ENCODE measurements at places on chromosomes 6 and 20.

DNA sequence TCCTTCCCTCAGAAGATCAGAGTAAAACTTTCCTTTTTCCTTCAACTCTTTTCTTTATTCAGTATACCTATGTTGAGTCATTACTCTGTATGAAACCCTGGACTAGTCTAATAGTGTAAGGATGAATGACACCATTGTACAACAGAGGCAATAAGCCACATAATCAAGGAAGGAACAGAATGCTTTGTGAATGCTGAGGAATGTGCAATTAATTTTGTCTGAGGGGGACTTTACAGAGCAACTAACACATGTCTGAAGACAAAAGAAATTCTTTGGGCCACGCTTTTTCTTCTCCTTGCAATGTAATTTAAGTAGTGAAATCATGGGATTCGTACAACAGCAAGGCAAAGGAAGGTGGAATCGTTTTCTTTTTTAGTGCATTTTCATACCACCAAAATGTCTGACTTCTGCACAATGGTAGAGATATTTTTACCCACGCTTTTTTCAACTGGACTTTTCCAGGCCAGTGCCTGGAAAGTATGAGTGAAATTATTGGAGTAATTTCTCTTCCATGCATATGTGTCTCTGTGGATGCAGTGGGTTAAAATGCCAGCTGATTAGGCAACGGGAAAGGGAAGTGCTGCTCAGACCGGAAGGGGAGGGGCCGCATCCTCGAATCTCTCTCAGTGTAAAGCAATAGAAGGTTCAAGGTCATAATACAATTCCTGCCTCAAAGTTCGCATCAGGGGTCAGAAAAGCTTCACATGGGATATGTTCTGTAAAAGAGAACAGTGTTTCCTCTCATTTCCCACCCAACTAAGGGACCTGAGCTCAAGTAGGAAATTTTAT lies 89.9 kb upstream of the MTHFD1L start:
- DNase-seq = no peak

- no peak for DNase-seq
Observed at GRCh38 chr6:28537065-28537464, 11.4 kb downstream of the GPX5 start.

DNA sequence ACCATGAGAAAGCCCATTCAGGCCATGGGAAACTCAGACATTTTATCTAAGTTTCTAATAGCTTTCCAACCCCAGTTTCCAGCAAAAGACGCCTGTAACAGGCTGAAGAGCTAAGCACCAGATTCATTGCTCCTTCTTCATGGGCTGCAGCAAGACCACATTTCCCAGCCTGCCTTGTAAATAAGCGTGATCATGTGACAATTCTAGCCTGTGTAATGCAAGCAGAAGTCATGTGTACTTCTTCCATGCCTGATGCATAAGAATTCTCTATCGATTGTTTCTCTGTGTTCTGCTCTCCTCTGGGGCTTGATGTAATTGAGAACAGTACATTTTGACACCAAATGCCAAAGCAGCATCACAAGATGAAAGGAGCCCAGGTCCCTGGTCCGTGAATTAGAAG lies 6.8 kb downstream of the PCSK2 start:
- DNase-seq = no peak

- DNase-seq = peak; percentile 6
Observed at GRCh38 chr6:159180001-159180400, 10.8 kb downstream of the FNDC1 start.

DNA sequence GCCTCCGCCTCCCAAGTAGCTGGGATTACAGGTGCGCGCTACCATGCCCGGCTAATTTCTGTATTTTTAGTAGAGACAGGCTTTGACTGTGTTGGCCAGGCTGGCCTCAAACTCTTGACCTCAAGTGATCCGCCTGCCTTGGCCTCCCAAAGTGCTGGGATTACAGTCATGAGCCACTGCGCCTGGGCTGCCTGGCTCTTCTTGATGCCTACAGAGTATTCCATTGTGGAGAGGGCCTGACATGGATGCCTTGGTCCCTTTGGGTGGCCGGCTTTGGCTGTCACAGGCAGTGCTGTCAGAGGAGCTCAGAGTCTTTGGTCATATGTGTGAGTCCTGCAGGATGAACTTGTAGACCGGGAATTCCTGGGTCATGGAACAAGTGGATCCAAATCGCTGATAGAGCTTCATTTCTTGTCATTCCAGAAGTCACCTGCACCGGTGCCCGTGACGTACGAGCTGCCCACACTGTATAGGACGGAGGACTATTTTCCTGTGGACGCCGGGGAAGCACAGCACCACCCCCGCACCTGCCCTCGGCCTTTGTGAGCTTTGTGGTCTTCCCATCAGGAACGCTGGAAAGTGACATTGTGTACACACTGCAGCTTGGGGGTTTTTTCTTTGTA lies 55.1 kb downstream of the ADNP start:
- no peak for DNase-seq

GRCh38 chr6:50843842-50844241 lies 25.2 kb downstream of the TFAP2B start:
- DNase-seq = no peak

- no peak for DNase-seq
Observed at GRCh38 chr6:99490608-99491007, 24.6 kb downstream of the USP45 start.

DNA sequence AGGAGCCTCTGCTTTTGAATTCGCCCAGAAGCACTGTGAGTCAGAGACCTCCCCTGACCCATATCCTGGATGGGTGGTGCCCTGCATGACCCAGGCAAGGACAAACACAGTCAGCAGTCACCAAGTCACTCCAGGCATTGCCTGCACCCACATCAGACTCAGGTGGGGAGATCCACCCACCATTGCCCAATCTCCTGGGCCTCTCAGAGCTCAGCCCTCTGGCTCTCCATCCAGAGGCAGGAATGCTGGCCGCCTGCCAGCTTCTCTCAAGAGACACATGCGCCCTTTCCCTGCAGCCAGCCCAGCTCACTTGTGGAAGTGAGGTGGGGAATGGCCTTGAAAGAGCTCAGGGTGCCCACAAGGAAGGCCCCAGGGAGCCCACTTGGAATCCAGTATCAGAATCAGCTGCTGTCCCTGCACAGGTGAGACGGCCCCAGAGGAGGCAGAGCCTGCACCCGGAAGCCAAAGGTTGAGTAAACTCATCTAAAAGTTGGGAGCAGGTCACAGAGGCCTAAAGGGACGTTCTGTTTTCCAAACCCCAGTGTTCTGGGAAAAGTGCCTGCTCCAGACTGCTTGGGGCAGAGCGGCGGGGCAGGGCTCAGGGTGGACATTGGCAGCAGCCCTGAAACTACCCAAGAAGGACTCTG lies 129.8 kb downstream of the PREX1 start:
- DNase-seq = peak; percentile 48

DNA sequence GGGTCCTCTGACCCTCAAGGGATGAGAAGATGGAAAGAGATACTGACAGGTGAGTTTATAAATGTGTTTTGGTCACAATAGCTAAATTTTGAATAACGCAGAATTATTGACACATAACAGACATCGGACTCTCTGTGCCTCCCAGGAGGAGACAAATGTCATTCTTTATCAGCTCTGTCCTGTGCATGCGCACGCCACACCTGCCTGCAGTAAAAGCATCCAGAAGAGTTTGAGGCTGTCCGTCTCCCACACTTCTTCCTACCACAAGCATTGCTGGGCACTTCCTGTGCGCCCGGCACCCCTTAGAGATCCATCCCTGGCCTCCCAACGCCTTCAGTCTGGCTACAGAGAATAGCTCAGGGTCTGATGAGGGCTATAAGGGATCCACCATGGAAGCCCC lies 81.5 kb upstream of the CST7 start:
- no peak for DNase-seq

- no peak for DNase-seq
Observed at GRCh38 chr6:136639702-136640101, 89.5 kb upstream of the MAP7 start.

- DNase-seq = no peak
Observed at GRCh38 chr6:82602776-82603175, 239.2 kb downstream of the TPBG start.

DNA sequence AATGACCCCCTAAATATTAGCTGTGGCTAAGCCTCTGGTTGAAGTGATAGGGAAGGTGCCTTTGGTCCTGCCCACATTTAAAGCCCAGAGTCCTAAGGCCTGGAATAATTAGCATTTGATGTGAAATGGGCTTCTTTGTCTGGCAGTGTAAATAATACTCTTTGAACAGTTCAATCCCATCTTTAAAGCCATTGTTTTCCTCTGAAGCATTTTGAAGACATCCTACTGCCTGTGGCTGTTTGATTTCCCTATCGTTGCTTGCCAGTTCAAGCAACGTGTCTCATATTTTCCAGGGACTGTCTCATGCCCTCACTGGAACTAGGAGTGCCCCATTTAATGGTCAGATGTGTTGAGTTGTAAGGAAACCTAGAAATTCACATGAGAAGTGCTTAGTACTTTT lies 89.3 kb upstream of the BTN3A2 start:
- no peak for DNase-seq

- DNase-seq = no peak
Observed at GRCh38 chr6:20104696-20105095, 107.6 kb downstream of the MBOAT1 start.

GRCh38 chr6:66599541-66599940 lies 892.5 kb upstream of the EYS start:
- DNase-seq = no peak

GRCh38 chr6:148760258-148760534 lies 13.4 kb downstream of the UST start:
- DNase-seq = no peak

Data from LHCN-M2 (cell line).